Stimulated activated CD4-positive, alpha-beta T cell treated with anti-CD3 and anti-CD28 coated beads, TNF-alpha, amount 100 ng/mL, for 24 hours (primary cell): ENCODE measurements at places on chromosomes 6 and 20.

- DNase-seq, result no peak
Observed at GRCh38 chr6:52303178-52303577, 18.6 kb upstream of the MCM3 start.

GRCh38 chr6:120274547-120274946 is 925.0 kb upstream of the MAN1A1 start:
- no peak for DNase-seq

DNA sequence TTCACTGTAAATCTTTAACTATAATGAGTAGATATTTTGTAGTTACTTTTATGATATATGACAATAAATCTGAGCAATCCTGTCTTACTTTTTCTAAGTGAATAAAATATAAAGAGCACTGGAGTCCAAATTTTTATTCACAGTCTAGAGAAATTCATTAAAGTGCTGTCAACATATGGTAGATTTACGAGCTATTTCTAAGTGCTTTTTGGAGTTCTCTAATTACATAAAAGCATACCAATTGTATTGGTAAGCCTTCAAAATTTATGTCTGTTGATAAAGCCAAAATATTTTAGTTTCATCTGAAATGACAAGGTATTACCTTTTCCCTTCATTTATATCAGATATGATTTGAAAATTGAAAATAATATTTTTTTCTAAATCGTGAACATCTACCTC is 75.4 kb downstream of the MAN1A1 start:
- DNase-seq, result no peak

GRCh38 chr20:58308680-58309527 is 611 bp upstream of the RAB22A start:
- DNase-seq, result no peak

DNA sequence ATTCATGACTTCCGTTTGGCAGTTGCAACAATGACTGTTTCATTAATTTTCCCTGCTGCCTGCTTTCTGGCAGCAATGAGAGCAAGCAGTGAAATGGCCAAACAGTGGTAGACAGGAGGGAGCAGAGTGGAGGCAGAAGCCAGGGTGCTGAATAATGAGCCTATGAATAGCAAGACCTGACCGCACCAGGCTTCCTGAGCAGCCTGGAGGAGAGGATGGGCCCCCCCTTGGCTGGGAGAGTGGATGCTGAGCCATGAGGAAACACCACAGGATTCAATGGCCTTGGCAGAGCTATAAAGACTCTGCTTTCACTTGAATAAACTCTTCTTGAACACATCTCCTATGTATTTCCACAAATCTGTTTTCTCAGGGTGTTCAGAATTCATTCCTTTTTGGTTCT is 68.1 kb upstream of the SNRPB2 start:
- DNase-seq, result no peak

GRCh38 chr6:12208190-12208589 is 82.0 kb upstream of the EDN1 start:
- DNase-seq, result peak; percentile 11

- DNase-seq, result no peak
Observed at GRCh38 chr6:115668781-115669180, 391.9 kb downstream of the FRK start.

DNA sequence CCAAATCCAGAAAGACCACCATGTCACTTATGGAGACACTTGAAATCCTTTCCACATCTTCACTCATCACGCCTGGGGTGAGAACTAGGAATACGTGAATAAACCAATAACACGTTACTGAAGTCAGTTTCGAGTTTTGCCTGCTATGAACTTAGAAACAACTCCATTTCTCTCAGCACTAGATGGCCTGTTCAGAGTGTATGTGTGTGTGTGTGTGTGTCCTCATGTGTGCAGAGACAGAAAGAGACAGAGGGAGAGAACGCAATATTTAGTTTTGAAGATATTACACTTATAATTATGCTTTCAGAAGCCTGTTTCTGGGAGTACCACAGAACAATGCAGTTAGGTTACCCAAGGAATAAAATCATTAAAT is 81.2 kb upstream of the CCN6 start:
- no peak for DNase-seq

GRCh38 chr6:113276601-113277000 is 580.5 kb upstream of the MARCKS start:
- no peak for DNase-seq

DNA sequence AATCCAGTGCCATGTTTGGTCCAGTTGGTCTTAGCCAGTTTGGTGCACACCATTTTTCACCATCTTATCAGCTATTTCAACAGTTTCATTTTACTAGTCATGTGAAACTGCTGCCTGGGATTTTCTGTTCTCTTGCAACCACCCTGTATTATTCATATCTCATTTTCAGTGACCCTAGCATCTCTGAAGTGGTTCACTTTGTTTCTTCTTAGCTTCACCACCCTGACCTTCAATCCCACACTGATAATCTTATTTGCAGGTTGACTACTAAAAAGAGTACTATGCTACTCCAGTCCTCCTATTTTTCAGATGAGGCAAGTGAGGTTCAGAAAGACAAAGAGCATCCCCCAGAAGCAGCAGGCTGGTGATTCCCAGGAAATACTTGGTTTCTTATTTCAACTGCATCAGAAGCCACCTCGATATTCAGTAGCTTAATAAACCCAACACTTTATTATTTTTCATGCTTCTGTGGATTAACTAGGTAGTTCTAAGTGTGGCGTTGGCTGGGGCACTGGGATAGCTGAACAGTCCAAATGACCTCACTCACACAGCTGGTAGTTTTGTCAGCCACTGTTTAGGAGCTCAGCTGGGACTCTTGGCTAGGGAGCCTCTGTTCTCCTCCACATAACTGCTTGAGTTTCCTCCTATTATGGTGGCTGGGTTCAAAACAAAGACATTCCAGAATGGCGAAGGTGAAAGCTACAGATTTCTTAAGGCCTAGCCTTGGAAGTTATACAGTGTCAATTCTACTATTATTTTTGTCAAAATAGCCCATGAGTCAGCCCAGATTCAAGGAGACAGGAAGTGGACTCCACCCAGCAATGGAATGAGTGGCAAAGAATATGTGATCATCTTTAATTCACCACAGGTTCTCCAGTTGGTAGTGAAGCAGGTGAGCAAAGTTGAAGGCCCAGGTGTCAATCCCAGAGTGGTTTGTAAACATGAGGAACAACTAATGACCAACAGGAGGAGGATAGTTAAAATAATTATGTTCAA is 40.6 kb downstream of the BPIFB4 start:
- no peak for DNase-seq

GRCh38 chr6:157169226-157169625 is 154.1 kb downstream of the TMEM242 start:
- DNase-seq, result no peak

DNA sequence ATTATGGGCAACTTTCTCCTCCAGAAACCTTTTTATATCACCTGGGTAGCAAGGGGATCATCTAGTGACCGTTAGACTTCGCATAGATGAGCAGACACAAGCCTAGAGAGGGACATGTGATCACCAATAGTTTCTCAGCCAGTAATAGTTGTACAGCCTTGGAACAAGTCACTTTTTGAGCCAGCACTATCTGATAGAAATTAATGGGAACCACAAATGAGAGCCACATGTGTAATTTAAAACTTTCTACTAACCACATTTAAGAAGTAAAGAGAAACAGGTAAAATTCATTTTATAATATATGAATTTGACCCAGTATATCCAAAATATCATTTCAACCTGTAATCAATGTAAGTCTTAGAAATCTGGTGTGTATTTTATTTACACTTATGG is 592 bp upstream of the CTNNBL1 start:
- DNase-seq, result no peak

DNA sequence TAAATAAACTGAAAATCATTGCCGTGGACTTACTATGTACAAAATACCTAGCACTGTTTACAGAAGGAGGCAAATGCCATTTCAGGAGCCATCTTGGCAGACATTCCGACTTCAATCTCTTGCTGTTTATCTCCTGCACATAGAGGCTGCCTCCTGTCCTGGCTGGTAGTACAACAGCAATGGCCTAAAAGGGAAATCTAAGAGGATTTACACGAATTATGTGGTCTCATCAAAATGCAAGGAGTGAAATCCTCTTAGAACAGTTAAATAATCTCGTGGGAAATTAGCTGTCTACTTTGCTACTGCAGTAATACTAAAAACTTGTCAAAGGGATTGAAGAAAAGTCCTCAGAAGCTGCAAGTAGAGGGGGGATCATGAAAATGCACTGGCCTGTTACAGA is 82.2 kb upstream of the SLC2A12 start:
- DNase-seq, result no peak

- DNase-seq, result no peak
Observed at GRCh38 chr20:10581823-10582222, 92.0 kb downstream of the JAG1 start.

GRCh38 chr20:45283551-45284057 is 23.0 kb upstream of the RBPJL start:
- no peak for DNase-seq

DNA sequence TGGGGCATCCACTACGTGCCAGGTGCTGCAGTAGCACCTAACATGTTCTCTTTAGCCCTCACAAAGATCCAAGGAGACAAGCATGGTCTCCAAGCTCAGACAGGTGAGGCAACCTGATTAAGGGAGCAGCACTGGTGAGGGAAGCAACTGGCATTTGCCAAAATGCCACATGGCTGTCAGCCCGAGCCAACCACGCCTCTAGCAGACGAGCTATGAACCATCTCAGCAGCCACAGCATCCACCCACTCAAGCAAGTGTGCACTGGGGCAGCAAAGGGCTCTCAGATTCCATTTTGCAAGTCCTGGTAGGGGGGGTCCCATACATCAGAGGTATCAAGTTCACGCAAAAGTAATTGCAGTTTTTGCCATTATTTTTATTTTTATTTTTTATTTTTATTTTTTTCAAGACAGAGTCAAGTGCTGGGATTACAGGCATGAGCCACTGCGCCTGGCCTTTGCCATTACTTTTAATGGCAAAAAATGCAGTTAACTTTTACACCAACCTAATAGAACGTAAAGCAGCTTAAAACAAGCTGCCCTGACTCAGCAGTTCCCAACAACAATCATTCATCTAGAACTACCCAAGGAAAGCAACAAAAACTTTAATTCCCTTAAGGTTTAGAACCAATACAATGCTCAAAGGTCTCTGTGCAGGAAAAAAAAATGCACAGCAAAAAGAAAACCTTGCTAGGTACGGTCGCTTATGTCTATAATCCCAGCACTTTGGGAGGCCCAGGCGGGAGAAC is 36.3 kb upstream of the SPDEF start:
- no peak for DNase-seq

GRCh38 chr20:10987651-10988383 is 314.0 kb upstream of the JAG1 start:
- no peak for DNase-seq

DNA sequence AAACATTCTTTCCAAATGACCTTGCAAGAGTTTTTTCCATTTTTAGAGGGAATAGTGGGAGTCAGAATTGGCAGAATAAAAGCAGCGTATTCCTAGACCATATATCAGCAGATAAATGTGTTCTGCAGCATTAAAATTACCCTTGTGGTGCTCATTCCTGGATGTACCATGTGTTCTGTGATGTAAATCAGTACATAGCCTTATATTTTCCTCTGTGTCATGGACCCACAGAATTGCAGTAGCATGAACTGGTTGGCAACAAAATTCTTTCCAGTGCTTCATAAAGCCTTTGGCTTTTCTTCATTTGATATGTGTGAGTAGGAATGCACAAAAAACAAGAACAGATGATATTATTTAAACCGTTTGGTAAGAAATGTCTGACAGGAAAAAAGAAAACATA is 32.5 kb downstream of the ANKEF1 start:
- DNase-seq, result no peak

- no peak for DNase-seq
Observed at GRCh38 chr20:32088759-32089158, 20.8 kb upstream of the TM9SF4 start.

- no peak for DNase-seq
Observed at GRCh38 chr6:131789219-131789618, 18.6 kb upstream of the ENPP1 start.

DNA sequence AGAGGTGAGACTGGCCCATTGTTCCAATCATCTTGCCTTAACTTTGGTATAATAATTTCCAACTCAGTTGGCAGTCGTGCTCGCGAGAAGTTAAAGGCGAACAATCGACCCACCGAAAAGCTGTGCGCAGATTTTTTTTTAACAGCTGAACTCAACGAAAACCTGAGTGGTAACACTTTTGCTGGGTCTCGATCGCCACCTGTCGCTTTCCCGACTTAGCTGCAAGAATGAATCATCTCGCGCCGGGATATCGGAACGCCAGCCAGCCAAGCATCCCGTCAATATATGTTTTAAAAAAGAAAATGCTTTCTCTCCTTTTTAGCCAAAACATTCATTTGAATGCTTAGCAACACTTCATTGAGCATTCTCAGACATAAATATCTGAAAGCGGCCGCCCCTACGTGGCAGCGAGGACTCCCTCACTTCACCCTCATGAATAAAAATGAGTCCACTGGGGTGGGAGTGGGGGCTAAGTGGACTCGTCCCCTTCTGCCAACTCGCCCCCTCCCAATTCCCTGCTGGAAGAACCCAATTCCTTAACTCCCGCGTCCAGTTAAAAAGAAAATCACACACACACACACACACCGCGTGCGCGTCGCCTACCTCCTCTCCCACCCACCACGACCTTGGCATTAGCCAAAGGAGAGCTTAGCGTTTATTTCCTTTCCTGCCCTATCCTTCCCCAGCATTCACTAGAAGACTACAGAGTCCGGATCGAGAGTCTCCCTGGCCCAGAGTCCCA is 1.5 kb downstream of the COL12A1 start:
- no peak for DNase-seq

DNA sequence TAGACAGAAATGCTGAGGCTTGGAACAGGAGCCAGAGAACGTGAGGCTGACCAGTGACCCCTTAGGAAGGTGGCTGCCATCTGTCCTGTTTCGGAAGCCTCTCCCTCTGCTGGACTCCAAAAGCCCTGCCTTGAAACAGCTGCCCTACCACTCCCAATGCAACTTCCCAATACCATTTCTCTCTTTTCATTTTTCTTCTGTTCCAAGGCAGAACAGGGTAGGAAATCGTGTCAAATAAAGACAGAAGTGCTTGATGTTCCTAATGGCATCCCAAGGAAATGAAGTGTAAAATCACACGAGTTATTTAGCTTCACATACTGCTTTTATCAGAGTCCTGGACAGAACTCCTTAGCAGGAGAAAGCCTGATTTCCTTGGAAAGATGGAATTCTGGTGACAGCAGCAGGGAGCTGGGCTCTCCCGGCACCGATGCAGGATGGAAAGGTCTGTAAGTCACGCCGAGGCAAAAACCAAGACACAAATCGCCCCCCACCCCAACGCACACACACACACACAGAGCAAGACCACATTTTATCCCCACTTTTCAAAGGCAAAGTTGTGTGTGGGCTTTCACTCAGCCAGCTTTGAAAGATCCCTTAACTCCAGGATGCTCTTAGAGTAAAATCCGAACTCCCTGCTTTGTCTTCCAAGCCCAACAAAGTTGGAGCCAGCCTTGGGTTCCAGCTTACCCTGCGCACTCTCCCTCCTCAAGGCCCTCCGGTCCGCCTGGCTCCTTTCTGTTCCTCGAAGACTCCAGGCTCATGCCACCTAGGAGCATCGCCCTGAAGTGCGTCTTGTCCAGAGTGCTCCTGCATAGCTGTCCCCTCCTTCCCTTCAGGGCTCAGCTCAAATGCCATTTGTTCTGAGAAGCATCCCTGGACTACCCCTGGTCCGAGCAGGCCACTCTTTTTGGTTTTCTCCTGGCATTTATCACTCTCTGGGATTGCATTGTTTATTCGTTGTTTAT is 11.6 kb upstream of the STX16 start:
- no peak for DNase-seq

GRCh38 chr20:8542110-8542486 is 410.0 kb downstream of the PLCB1 start:
- no peak for DNase-seq

- DNase-seq, result no peak
Observed at GRCh38 chr20:41231136-41231535, 86.4 kb downstream of the ZHX3 start.
